Progenitor cell of endocrine pancreas (in vitro differentiated cells): ENCODE measurements at places on chromosomes 3 and 15.

- no peaks in the 10 kb centered on the region for H3K36me3 ChIP-seq
- H3K27me3 ChIP-seq, result no peaks in the 10 kb centered on the region
These were observed 643.0 kb downstream of the TBL1XR1 start for GRCh38 chr3:176554264-176554663.

- H3K27me3 ChIP-seq, result no peaks in the 10 kb centered on the region
- no peak overlapping the region for H3K4me3 ChIP-seq
- H3K36me3 ChIP-seq, result no peaks in the 10 kb centered on the region
- peaks cover 13% of the 10 kb centered on the region for H3K4me1 ChIP-seq
These were observed 45.5 kb downstream of the PPM1L start for GRCh38 chr3:160801386-160802118.

GRCh38 chr3:77204788-77205187 is 164.9 kb downstream of the ROBO2 start:
- H3K27me3 ChIP-seq, result no peaks in the 10 kb centered on the region
- H3K4me3 ChIP-seq, result no peak overlapping the region
- no peaks in the 10 kb centered on the region for H3K36me3 ChIP-seq

DNA sequence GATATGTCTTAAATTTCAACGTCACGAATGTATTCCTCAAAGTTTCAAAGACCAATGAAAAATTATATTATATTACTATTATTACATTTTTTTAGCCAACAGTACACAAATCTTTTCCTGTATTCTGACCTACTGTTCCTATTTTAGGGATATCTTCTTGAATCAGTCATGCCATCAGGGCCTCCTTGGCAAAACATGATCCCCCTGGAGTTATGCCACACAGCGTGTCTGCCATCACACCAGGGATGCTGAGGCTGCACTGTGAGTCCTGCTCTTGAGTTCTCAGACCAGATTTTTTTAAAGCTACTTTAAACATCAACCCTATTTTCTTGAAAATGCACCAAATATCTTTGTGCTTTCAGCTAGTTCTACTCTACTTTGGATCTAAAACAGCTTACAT is 425.9 kb upstream of the ZNF385D start:
- no peak for DNase-seq
- no peaks in the 10 kb centered on the region for H3K36me3 ChIP-seq
- no peak overlapping the region for H3K27ac ChIP-seq
- no peaks in the 10 kb centered on the region for H3K27me3 ChIP-seq

GRCh38 chr3:171274222-171274621 is 186.0 kb downstream of the TNIK start:
- no peaks in the 10 kb centered on the region for H3K4me1 ChIP-seq
- H3K36me3 ChIP-seq, result peaks cover 1% of the 10 kb centered on the region
- no peaks in the 10 kb centered on the region for H3K27me3 ChIP-seq
- no peak for DNase-seq

GRCh38 chr3:5071061-5071460 is 51.0 kb upstream of the ARL8B start:
- H3K4me3 ChIP-seq, result no peak overlapping the region
- H3K27me3 ChIP-seq, result peaks cover 35% of the 10 kb centered on the region

DNA sequence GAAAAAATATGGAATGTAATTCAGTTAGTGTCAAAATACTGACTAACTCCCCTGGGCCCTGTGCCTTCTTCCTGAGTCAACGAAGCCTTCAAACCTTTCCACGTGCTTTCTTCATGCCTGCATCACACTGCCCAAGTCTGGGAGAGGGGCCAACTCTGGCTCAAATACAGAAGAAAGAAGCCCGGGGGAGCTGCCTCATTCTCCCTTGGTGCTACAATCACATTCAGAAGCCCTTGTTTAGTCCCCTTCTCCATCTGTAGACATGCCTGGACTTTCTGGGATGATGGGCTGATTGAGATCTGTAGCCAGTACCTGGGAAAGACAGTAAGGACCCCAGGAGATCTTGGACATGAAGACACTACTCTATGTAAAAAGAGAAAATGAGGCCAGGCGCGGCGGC is 77.8 kb upstream of the GSK3B start:
- H3K36me3 ChIP-seq, result no peaks in the 10 kb centered on the region
- peaks cover 7% of the 10 kb centered on the region for H3K4me1 ChIP-seq
- H3K4me3 ChIP-seq, result no peak overlapping the region

DNA sequence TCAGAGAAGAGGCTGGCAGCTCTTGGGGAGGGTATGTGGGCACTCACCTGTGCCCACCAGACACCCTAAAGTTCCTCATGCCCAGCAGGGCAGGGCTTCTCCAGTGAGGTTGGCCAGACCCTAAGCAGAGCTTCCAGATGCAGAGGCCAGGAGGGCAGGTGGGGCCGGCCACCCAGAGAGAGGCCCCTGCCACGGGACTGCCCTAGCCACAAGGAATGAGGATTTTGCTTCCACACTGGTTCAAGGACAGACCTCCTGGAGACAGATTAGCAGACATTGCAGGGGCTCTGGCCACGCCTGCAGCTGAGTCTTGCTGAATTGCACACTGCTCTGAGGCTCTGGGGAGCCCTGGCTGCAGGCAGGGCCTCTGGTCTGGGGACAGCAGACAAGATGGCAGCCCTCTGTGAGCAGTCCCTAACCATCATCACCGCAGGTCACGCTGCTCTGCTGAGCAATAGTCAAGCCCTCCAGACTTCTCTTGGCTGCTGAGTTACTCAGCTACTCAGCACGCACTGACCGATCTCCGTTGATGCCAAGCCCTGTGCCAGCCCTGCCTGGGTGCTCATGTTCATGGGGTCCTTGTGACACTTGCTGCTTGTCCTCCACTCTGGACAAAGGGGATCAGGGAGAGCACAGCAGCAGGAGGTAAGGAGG is 117.4 kb upstream of the ABHD17C start:
- H3K27me3 ChIP-seq, result no peaks in the 10 kb centered on the region
- no peak for DNase-seq
- H3K4me1 ChIP-seq, result no peaks in the 10 kb centered on the region
- no peak overlapping the region for H3K27ac ChIP-seq

GRCh38 chr15:73753250-73754130 is at the start of gene INSYN1:
Gene INSYN1 (minus strand): TSS chr15:73753351. CDS start chr15:73751130, 2,221 bp downstream.
- H3K36me3 ChIP-seq, result no peaks in the 10 kb centered on the region
- peak; percentile 36 for DNase-seq
- H3K4me3 ChIP-seq, result peak within 1 kb of the TSS; percentile 67
- peaks cover 1% of the 10 kb centered on the region for H3K4me1 ChIP-seq
- no peak within 1 kb of the TSS for H3K27ac ChIP-seq
- H3K27me3 ChIP-seq, result peaks cover 60% of the 10 kb centered on the region

DNA sequence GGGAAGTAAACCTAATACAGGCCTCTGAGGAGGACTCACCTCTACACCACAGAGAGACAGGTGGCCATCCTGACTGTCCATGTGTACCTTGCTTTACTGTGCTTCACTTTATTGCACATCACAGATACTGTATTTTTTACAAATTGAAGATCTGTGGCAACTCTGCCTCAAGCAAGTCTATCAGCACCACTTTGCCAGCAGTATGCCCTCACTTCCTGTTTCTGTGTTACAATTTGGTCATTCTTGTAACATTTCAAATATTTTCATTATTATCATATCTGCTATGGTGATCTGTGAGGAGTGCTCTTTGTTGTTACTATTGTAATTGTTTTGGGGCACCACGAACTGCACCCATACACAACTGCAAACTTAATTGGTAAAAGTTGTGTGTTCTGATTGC is 78.0 kb downstream of the BBX start:
- H3K27ac ChIP-seq, result no peak overlapping the region
- H3K4me3 ChIP-seq, result no peak overlapping the region
- no peak for DNase-seq
- H3K27me3 ChIP-seq, result no peaks in the 10 kb centered on the region

DNA sequence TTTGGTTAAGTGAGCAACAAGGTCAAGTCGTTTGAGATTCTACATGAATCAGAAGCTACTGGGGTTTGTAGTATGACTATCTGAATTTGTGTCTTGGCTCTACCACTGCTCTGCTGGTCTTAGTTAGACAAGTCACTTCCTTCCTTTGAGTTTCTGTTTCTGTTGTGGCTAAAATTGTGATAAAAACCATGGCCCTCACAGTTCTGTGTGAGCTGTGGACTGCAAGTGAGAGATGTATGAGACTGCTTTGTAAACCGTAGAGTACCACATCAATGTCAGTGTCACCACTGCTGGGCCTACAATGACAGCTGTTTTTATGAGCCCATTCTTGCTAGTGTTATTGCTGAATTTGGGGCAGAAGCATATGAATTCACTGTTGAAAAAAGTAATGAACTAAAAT is 32.7 kb downstream of the RARB start:
- peaks cover 29% of the 10 kb centered on the region for H3K4me1 ChIP-seq
- H3K4me3 ChIP-seq, result no peak overlapping the region
- H3K27me3 ChIP-seq, result no peaks in the 10 kb centered on the region
- peaks cover 9% of the 10 kb centered on the region for H3K36me3 ChIP-seq
- no peak for DNase-seq

GRCh38 chr3:169034401-169034800 is 629.1 kb downstream of the MECOM start:
- no peak for DNase-seq
- no peaks in the 10 kb centered on the region for H3K36me3 ChIP-seq
- H3K27ac ChIP-seq, result no peak overlapping the region
- no peaks in the 10 kb centered on the region for H3K27me3 ChIP-seq

DNA sequence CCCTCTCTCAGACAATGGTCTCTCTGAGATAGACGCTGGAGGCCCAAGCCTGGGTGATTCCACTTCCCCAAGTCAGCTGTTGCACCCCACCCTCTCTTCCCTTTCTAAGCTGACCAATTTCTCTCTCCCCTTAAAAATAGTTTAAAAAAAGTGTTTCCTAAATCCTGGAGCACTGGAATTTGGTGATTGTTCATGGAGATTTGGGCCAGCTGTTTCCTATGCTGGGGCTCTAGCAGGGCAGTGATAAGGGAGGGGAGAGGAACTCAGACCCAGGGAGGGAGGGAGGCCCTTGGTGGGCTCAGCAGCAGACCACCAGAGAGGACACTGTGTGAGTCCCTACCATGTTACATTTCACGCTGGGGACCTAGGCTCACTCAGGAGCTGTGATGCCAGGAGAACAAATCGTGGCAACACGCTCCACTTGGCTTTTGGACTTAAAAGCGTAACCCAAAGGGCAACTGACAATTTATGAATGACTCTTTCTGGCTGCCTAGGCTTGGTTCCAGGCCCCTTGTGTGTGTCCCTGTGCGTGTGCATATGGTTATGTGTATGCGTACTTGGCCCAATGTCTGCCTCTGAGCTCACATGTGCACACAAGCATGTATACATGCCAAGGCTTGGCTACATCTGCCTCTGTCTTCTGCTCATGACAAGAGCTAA is 59.8 kb upstream of the INSYN1 start:
- H3K27me3 ChIP-seq, result no peaks in the 10 kb centered on the region
- H3K27ac ChIP-seq, result no peak overlapping the region
- H3K4me1 ChIP-seq, result no peaks in the 10 kb centered on the region
- H3K36me3 ChIP-seq, result no peaks in the 10 kb centered on the region

GRCh38 chr15:66919421-66919820 is 146.0 kb upstream of the SMAD3 start:
- no peak overlapping the region for H3K27ac ChIP-seq
- H3K4me1 ChIP-seq, result no peaks in the 10 kb centered on the region
- peaks cover 2% of the 10 kb centered on the region for H3K36me3 ChIP-seq

DNA sequence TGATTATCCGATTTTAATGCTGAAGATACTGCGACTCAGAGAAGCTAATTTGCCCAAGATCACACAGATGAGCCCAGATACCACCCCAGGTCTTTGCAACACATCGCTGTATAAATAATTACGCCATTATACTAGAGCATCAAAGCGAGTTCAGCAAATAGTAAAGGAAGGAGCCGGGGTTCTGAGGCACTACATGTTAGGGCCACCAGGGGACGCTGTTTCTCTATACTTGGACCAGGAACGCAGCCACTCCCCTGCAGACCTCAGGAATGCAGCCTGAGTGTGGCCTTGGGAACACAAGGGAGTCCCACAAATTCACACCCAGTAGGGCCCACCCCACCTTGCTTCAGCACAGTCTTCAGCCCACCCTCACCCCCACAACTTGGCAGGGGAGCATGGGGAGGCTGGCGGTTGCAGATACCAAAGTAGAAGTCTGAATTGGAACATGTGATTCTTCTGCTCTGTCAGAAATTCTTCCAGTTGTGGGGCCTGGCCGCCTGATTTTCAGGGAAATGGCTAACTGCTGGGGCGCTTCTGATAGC is 57.8 kb upstream of the RYK start:
- peak overlapping the region; percentile 94 for H3K27ac ChIP-seq
- DNase-seq, result peak; percentile 76
- H3K4me3 ChIP-seq, result no peak overlapping the region
- no peaks in the 10 kb centered on the region for H3K36me3 ChIP-seq

DNA sequence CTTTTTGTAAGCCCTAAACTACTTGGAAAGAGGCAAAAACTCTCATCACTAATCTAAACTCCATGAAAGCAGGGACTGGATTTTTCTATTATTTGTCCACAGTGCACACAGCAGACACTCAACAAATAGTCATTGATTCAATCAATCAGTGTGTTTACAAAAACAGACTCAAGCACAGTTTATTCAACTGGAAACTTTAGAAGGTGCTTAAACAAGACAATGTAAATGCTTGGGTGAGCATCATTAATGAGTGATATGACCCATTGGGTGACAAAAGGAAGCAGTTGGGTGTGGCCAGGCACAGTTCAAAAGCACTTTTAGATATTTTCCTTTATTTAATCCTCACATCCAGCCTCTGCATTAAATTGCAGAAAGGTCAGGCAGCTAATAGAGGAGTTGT is 32.0 kb upstream of the PPP4R2 start:
- no peak overlapping the region for H3K4me3 ChIP-seq
- H3K4me1 ChIP-seq, result peaks cover 34% of the 10 kb centered on the region
- H3K27ac ChIP-seq, result peak overlapping the region; percentile 75
- no peaks in the 10 kb centered on the region for H3K27me3 ChIP-seq

DNA sequence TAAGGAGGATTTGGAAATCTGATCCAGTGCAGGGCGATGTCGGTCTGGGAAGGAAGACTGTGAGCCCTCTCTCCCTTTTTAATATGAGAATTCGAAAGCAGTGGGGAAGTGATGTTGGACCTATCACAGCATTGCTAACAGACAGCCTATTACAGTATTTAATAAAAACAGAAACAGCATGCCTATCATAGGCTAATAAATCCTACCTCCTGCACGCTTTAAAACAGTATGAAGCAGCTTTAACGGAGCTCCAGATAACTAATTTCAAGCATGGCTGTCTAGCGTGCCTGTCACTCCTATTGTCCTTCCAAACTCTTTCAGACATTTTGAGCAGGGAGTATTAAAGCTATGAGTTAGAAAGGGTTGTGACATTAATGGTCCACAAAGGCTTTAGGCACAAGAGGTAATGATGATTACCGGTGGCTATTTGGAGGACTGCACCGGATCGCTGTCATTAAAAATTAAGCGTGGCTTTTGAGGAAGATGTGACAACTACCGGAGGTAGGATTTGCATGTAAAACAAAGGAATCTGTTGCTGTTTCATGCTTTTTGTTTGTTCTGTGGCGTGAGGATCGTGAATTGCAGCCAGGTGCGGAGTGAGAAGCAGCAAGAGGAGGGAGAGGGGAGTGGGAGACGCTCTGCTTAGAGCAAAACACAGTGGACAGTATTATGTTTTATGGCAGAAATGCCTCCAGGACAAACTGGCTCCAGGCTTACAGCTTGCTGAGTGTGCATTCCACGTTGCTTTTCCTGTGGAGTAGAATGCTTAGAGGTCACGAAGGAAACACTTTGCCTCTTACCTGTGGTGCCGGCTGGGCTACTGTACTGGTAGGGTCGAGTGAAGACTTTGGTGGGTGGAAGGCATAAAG is at the start of gene KCNMB2:
Gene KCNMB2, plus strand, starts transcription at position 226 of the 869 bp plus-strand sequence.
- H3K27me3 ChIP-seq, result peaks cover 53% of the 10 kb centered on the region
- H3K4me1 ChIP-seq, result peaks cover 15% of the 10 kb centered on the region

GRCh38 chr3:13393427-13394360 is 26.4 kb downstream of the NUP210 start:
- no peaks in the 10 kb centered on the region for H3K27me3 ChIP-seq
- H3K36me3 ChIP-seq, result peaks cover 10% of the 10 kb centered on the region
- no peak overlapping the region for H3K4me3 ChIP-seq
- H3K4me1 ChIP-seq, result no peaks in the 10 kb centered on the region
